Stomach (tissue), 19 donors: ENCODE measurements at places on chromosomes 6 and 20. TPM values are rescaled to one million over a fixed set of nuclear protein-coding genes. Genes with fewer than 3 reads are reported as not detected.

LY6G6D gene
- total RNA-seq, result not detected

JPH2 gene
- total RNA-seq, result 7.6 TPM

DNA sequence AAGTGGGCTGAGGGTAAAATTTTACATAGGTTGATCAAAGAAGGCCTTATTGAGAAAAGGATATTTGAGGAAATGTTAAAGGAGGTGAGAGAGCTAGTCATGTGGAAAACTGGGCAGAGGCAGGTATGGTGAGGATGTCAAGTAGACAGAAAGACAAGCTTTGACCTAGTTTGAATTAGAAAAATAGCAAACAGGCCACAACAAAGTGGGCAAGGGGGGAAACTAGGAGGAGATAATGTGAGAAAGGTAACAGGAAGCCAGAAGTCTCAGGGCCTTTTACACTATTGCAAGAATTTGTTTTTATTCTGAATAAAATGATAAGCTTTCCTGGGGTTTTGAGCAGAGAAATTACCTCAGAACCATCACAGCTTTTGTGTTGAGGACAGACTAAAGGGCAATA is 115.7 kb downstream of the RWDD2A start:
- peak; percentile 4 for DNase-seq

- DNase-seq, result no peak
Observed at GRCh38 chr20:32967961-32968457, 36.2 kb downstream of the SUN5 start.

GRCh38 chr6:6801635-6802218 is 213.2 kb downstream of the LY86 start:
- DNase-seq, result peak; percentile 16

- DNase-seq, result peak; percentile 77
Observed at GRCh38 chr6:158825951-158826306, 6.8 kb upstream of the EZR start.

PCSK2 gene
- 3.7 TPM for total RNA-seq

ADAM33 gene
- 26.8 TPM for total RNA-seq

PAX1 gene
- not detected for total RNA-seq

- peak; percentile 41 for DNase-seq
Observed at GRCh38 chr6:14619419-14619781, 501.8 kb downstream of the CD83 start.

DNA sequence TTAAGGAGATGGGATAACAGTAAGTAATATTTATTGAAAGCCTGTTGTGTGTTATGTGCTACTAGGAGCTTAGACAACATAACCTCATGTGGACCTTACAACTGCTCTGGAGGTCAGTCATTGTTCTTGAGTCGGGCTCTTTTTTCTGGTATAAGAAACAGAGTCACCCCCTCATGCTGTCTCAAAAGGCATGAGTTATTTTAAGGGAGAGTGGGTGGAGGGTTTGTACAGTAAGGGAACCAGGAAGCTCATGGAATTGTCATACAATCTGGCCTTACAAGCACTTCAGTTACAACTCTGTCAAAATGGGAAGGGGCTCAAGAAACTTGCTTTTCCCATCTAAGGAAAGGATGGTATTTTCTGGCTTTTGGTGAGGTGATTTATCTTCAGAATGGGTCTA is 16.5 kb upstream of the DSE start:
- no peak for DNase-seq

REM1 gene
- total RNA-seq, result not detected

DNA sequence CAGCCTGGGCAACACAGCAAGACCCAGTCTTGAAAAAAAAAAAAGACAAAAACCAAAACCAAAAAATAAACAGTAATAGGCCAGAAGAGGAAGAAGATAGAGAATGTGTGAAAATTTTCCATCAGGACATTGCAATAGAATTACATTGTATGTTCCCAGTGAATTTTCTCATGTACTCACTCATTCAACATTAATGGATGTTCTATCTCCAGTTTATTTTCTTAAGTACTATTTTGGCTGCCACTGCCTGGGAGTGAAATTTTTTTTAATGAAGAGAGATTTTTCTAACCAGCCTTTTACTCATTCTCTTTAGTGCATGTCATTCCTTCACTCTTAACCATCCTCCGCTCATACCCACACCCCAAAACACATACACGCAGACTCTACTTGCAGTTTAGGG is 282.8 kb downstream of the ALDH8A1 start:
- DNase-seq, result no peak

ITPR3 gene
- 46.3 TPM for total RNA-seq

- DNase-seq, result no peak
Observed at GRCh38 chr20:16714242-16714641, 15.6 kb upstream of the SNRPB2 start.

DNA sequence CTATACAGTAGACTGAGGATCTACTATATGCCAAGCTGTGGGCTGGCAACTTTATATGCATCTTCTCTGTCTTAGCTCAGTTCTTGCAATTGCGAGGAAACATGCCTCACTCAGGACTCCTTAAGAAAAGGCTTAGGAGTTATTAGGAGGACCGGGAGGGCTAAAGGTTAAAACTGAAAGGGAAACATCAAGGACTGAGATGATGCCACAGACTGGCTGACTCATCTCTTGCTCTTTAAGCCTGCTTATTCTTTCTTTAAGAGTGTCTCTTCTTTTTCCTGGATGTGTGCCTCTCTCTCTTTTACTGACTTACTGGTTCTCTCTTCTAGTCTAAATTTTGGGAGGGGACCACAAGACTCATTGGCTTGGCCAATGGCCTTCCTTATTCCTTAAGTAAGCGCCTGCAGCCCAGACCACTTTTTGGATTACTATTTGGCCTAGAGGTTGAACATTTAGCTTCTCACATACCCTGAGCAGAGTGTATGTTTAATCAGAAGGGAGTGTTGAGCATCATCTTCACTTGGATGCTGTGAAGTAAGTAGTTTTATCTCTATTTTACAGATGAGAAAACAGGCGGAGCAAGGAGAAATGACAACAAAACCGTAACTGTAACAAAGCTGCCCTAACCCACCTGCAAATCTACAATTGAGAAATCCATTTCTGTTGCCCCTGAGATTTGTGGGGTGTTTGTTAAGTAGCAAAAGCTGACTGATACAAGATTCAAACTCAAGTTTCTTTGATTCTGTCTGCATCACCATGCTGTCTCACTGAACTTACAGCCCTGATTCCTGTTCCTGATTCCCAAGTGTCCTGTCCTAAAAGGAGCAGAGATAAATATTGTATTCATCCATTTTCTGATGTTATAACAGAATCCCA is 7.2 kb upstream of the SDC4 start:
- DNase-seq, result no peak

GRCh38 chr6:133947302-133947900 is 5.6 kb upstream of the TBPL1 start:
- no peak for DNase-seq

GRCh38 chr6:170201361-170201760 is 89.5 kb downstream of the DLL1 start:
- no peak for DNase-seq

DNA sequence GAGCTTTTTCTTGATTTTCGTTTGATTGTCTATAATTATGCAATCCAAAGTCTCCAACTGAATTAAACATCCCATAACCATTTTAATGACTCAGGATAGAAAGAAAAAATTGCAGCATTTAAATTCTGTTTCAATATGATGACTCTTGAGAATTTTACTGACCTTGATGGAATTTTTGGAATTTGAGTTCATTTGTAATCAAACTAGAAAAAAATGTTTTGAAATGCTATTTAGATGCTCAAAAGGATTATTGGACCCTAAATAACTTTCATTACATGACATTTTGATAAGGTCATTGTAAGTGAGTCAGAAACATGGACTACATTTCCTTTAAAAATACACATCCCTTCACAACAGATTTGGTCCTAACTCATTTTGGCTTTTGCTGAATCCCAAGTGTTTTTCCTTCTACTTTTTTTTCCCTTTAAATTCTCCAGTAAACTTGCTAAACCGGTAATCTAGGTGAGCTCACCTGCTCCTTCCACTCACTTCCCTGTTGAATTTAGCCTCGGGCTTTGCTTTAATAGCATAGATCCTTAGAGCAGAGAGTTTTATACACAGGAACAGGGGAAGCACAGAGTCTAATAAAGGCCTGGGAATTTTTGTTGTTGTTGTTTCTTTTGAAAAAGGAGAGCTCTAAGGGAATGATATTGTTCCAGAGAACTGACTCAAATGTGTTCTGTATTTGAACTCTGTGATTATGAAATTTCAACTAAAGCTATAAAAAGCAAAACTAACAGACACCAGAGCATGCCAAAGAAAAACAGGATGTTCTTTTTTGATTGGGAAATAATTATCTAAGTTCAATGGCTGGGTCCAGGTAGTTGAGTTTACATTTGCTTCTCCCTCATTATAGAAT is 1088.2 kb upstream of the CITED2 start:
- peak; percentile 79 for DNase-seq

DNA sequence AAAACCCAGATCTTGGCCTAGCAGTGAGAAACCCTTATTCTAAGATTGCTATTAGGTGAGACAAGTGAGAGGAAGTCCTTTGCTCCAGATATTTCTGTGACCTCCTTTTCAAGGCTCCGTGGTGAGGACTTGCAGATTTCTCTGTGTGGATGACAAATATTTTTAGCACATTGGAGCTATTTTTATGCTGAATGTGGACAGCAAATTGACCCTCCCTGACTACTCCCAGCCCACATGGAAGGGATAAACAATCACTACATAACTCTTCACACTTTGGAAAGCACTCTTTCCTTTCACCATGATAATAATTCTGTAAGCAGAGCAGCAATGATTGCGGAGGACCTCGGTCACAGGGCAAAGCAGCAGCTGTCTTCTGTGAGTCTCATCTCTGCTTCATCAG is 88.0 kb upstream of the ADGRF1 start:
- no peak for DNase-seq

DNA sequence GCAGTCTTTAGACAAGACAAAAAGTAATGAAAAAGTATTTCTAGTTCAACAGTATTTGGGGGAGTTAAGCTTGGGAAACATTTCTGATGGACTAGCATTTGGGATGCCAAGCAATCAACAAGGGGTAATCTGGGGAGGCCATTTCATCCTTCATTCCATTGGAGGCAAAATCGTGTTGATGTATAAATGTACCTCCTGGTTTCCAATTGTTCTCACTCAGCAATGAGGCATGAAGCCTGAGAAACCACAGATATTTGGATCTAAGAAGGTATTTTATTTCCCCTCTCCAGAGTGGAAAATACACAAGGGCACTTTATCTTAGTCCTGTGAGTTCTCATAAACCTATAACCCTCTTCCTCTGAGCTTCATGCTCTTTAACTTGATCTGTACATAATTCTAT is 68.2 kb downstream of the TBX18 start:
- DNase-seq, result no peak

DNA sequence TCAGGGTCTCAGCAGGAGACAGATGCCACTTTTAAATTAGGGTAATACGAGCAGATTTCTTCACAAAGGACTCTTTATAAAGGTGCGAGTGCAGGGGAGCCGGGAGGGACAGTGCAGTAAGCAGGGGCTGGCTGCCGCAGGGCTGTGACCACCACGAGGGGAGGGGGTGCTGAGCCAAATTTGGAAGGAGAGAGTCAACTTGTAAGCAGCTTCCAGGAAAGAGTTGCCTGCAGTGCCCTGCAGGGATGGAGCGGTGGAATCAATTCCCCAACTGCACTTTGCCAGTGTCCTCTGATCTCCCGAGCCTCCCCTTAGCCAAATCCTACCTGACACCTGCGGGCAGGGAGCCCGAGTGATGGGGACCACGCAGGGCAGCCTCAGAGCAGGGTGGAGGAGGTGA is 13.9 kb upstream of the CCDC167 start:
- DNase-seq, result no peak

- DNase-seq, result no peak
Observed at GRCh38 chr6:3281631-3282475, 23.1 kb downstream of the PSMG4 start.

DNA sequence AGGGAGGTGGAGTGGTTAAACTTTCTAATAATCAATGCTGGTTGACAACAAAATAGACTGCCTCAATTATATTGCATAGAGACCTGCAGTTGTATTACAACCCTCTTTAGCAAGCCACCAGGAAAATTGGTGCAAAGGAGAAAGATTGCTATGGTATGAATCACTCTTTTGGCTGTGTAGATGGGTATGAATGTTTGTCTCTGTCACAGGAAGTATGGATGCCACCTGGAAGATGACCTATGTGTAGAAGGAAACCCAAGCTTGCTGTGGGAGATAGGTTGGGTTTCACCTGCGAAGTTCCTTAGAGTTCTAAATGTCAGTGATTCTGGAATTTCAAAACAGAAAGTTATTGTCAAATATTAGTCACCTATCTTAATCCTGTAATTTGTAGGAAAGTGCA is 134.6 kb downstream of the SOBP start:
- no peak for DNase-seq

CCN5 gene
- total RNA-seq, result 19.9 TPM

DNA sequence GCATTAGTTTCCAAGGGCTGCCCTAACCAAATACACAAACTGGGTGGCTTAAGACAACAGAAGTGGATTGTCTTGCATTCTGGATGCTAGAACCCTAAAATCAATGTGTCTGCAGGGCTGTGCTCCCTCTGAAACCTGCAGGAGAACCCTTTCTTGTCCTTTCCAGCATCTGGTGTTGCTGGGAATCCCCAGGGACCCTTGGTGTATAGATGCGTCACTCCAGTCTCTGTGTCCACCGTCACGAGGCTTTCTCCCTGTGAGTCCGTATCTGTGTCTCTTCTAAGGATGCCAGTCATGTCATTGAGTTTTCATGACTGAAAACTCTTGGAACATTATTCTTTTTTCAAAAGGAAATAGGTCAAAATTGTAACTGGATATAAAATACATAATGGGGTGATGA is 142.9 kb downstream of the RNASET2 start:
- DNase-seq, result no peak

DNA sequence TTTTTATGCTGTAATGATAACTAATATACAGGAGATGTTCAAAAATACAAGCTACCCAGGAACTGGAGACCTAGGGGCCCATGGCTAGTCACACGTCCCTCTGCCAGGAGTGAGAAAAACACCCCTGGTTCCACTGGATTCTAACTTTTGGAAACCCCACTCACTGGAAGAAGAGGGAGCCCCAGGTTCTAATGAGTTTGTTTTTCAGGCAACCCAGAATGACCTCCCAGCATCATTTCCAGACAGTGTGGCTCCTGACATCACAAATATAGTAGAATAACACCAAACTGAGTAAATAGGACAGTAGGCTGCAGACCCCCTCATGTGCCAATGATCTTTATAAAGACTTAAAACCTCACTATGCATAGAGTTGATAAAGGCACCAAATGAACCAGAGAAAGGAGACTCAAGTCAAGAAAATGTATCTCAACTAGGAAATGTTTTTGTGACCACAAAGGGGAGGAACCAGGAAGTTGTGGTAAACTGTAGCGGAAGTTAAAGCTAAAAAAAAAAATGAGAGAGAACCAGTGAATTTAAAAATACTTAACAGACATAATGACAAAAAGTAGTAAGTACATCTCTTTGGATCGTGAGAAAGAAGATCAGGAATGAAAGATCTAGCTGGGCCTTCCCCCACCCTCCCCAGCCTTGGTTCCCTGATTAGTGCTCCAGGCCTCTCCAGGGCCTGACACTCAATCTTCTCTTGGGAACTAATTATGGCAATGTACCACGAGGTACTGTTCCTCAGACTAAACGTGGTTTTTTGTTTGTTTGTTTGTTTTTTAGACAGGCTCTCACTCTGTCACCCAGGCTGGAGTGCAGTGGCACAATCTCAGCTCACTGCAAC is 19.8 kb downstream of the HLA-E start:
- no peak for DNase-seq

GRCh38 chr20:19785173-19785982 is 27.3 kb downstream of the RIN2 start:
- DNase-seq, result no peak

SLC17A3 gene
- not detected for total RNA-seq

PKIB gene
- total RNA-seq, result 20.3 TPM

ETV7 gene
- not detected for total RNA-seq

- DNase-seq, result no peak
Observed at GRCh38 chr20:7500231-7500663, 440.0 kb downstream of the HAO1 start.
